ENCODE measurements at places on chromosomes 1 and 21. TPM values are rescaled to one million over a fixed set of nuclear protein-coding genes. Genes with fewer than 3 reads are reported as not detected.

- DNase-seq, result no peak
Observed at GRCh38 chr1:92372164-92372563, 73.3 kb downstream of the RPAP2 start.

DNA sequence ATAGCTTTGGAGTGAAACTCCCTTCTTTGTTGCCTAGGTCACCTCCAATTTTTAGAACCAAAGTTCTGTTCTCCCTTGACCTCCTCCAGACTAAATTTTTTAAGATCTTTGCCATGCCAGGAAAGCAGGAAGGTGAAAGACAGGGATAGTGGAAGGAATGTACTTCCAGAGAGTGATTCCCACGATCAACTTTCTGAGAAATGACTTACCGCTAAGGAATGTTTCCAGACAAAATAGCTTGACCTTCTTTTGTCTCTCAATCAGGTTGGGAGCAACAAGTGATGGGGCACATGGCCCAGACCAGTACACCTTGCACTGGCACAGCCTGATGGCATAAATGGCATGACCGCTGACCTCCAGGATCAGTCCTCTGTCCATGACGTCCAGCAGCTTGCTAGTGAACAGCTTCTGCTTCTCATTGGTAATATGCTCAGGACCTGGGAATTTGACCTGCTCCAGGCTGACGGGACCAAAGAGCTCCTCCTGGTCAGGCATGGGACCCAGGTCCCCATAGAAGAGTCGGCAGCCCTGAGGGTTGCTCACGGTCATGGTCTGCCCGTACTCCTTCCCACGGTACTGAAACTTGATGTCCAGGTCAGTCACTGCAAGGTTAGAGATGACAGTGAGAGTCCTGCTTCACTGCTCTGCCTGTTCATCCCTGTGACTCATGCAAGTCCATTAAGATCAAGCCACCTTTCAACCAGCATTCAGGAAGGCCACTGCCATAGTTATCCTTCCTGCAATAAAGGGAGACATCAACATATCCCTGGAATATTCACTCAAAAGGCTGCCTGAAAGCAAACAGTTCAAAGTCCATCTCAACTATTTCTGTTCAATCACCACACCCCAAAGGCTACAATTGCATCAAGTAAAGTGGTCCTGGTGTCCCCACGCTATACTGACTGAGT, 6.2 kb upstream of the C1orf74 start:
- DNase-seq, result no peak

Gene MTR
- 37.6 TPM for total RNA-seq

DNA sequence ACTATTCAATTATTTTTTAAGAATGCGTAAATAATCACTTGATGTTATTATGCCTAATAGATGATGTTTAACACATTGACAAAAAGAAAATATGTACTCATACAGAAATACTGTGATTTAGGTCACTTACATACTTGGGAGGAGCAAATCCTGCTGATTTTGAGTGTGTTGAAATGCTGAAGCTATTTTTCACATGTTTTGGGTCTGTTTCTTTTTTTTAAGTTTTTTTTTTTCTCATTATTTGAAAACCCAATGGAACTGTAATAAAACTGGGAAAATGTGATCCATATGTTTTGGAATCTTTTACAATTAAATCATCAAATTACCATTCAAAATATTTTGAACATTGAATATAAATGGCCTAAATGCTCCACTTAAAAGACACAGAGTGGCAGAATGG, 366.2 kb upstream of the ADAMTS5 start:
- DNase-seq, result no peak

GRCh38 chr21:38129711-38130110, 127.1 kb upstream of the KCNJ15 start:
- DNase-seq, result no peak

GRCh38 chr1:86453664-86454063, 15.1 kb upstream of the CLCA1 start:
- DNase-seq, result no peak

DNA sequence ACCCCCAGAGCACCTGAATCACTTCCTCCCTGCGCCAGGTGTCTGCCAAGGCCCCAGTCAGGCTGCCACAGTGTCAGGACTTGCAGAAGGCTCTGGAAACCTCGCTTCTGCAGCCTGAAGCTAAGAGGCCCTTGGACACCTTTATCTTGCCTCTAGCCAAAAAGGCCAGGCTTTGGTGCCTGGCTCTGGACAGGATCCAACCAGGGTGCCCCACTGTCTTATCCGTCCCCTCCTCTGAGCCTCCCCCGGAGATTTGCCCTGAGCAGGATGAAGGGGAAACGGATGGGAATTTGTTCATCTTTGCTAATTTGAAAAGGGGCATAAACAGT, 12.8 kb upstream of the CLSTN1 start:
- DNase-seq, result no peak

DNA sequence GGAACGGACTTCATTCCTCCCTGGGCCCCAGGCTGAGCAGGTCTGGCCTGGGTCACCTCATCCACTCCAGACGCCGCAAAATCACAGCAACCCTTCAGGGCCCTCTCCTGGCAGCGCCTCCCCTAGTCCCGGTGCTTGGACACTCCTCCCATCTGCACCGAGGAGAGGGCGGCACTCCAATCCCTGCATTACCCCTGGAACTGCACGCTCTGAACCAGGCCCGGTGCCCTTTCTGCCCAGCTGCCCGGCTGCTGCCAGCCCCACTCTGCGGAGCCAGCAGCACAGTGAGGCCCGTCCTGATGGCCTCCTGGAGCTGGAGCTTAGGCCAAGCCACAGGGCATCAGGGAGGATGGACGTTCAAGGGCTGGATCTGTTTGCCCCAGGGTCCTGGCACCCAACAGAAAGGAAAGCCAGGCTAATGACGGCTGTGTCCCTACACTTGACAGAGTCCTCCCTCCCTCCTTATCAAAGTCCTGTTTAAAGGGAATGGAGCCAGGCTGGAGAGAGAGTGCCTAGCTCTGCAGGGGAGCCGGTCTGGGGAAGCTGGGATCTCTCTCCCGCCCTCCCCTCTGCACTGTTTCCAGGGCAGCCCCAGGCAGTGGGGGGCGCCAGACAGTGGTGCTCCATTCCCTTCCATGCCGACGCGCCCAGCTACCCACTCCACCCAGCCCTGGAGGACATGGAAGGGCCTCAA, 12.7 kb downstream of the COL6A2 start:
- DNase-seq, result peak; percentile 87

- DNase-seq, result no peak
Observed at GRCh38 chr1:51491166-51491981, 27.7 kb downstream of the EPS15 start.

GRCh38 chr1:27099135-27099586, 55.8 kb downstream of the SLC9A1 start:
- DNase-seq, result peak; percentile 88

GRCh38 chr1:247435030-247435758, 19.2 kb downstream of the NLRP3 start:
- DNase-seq, result no peak

Gene DUSP12
- 7.1 TPM for total RNA-seq

DNA sequence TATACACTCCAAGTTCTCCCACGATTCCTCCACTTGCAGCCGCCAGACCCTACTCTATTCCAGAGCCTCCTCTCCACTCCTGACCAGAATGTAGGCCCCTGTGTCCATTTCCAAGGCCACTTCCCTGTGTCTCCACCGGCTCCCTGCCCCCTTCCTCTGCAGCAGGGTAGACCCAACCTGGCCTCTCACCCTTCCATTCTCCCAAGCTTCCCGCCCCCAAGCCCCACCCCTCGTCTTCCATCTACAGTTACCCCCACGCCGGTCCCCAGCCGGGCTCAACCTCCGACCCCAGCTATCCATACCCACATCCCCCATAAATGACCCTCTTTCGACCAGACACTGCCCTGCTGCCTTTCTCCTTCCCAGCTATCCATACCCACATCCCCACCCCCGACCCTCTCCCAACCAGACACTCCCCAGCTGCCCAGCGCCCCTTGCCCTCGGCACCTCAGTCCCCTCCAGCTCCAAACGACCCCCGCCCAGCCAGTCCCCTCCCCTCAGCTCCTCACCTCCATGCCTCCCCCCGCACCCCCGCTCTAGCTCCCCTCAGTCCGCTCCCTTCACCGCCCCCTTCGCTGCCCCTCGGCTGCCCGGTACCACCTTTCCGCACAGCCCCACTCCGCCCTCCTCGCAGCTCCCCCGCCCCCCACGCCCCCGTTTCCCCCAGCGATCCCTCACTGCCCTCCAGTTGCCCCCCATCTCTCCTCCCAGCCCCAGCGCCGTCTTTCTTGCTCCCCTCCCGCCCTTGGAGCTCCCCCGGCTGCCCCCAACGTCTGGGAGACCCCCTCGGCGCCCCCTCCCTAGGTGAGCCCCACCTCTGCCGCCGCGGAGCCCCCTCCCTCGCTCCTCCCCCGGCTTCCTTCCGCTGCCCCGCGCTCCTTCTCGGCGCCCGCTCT, 670 bp downstream of the RAB3B start:
- no peak for DNase-seq

Gene GOLT1A
- total RNA-seq, result not detected

Gene GJB3
- total RNA-seq, result not detected

GRCh38 chr1:49526672-49527071, 497.1 kb downstream of the AGBL4 start:
- DNase-seq, result no peak

All from right cardiac atrium (tissue), 5 donors.